ENCODE measurements at places on chromosomes 7 and 10.
A peak's percentile ranks its signal among the peaks of the same experiment; 100 is the strongest.

DNA sequence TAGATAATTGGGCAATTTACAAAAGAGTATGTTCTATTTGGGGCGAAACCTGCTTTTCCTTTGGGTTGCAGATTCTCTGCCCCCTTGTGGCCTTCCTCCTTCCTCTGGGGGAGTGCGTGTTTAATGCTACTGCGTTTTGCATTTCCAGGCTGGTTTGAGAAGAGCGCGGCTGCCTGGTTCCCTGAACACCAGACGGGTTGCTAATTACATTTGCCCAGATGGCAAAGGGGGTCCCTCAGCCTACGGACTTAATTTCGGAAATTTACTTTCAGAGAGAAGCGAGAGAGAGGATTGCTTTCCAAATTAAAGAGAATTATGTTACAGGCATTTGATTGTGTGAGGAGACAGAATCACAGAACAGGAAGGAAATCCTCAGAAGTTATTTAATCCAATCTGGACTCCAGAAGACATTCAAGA, 91.9 kb upstream of the JAZF1 start:
- no peak for DNase-seq

- peak; percentile 71 for DNase-seq
These were observed 7.5 kb upstream of the CSGALNACT2 start for GRCh38 chr10:43130770-43131171.

GRCh38 chr7:70237831-70238575, 639.7 kb downstream of the AUTS2 start:
- no peak for DNase-seq

GRCh38 chr10:47214520-47214919, 85.5 kb upstream of the GDF10 start:
- no peak for DNase-seq

- DNase-seq = no peak
These were observed 12.8 kb downstream of the ANXA11 start for GRCh38 chr10:80192553-80192952.

GRCh38 chr7:107615910-107616680, 36.0 kb downstream of the BCAP29 start:
- no peak for DNase-seq

DNA sequence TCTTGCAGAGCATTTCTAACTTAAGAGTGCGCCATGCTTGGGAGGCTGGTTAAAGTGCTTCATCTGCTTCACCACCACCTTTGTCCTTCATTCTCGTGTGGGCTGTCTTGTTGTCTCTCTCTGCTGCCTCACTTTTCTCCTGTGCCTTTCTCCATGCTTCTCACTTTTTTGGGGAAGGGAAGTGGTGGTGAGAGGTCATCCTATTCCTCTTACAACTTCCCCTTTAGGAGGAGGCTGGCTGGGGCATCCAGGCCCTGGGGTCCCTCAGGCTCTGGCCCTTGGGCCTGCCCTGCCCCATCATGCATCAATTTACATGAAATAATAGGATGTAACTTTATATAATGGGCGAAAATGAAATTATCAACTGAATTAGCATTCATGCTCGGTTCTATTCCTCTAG, 39.9 kb upstream of the PIP4K2A start:
- no peak for DNase-seq

Measured in epithelial cell of prostate (primary cell).